ENCODE measurements at places on chromosomes 3 and 15. TPM values are rescaled to one million over a fixed set of nuclear protein-coding genes. Genes with fewer than 3 reads are reported as not detected.

The ZIC4 gene
- not detected for total RNA-seq

The TF gene
- 0.12 TPM for total RNA-seq

The LMCD1 gene
- 57.5 TPM for total RNA-seq

The C2CD4A gene
- total RNA-seq, result 0.05 TPM

The GOLGA8M gene
- total RNA-seq, result 1.2 TPM

The AHSG gene
- total RNA-seq, result not detected

The DUOX1 gene
- not detected for total RNA-seq

The KLF15 gene
- 21.9 TPM for total RNA-seq

The CDC25A gene
- total RNA-seq, result 0.93 TPM

The ZBTB20 gene
- 27.1 TPM for total RNA-seq

The TMC3 gene
- total RNA-seq, result not detected

The CP gene
- 2.4 TPM for total RNA-seq

The TM6SF1 gene
- 1.7 TPM for total RNA-seq

The GOLGA8J gene
- not detected for total RNA-seq

The ASB14 gene
- total RNA-seq, result not detected

The BFSP2 gene
- total RNA-seq, result not detected

The PRSS50 gene
- total RNA-seq, result not detected

The GOLGA8Q gene
- total RNA-seq, result 0.06 TPM

The RTP1 gene
- not detected for total RNA-seq
